ENCODE measurements at places on chromosomes 1 and 21.

DNA sequence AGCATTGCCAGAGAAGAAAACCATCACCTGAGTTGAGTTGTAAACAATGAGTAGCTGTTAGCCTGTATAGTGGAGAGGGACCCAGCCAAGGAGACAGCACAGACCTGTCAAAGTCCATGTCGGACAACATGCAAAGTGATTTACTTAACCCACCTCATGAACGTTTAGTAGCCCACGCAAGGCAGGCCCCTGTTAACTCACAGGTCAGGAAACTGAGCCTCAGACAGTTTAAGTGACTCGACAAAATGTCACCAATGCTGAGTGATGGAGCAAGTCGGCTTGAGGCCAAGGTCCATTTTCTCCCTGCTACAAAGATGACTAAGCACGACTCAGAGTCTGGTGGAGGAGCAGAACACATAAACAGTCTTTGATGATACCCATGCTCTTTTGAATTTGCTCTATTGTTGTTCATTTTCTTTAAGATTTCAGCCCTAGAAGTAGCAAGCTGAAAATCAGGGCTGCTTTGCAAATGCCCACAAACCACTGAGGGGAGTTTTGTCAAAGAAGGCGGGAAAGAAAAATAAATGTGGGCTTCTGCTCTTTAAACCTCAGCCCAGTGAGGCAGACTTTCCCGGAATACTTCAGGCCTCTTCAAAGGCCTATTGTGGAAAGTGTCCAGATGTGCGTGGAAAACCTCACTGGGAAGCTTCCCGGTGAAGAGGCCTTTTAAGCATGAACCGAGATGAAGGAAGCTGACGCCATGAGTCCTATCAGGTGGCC, 83.8 kb upstream of the HOOK1 start:
- DNase-seq, result peak; percentile 72

GRCh38 chr1:154607106-154607608, 829 bp downstream of the ADAR start:
- peak; percentile 40 for DNase-seq

- DNase-seq, result no peak
Observed at GRCh38 chr1:62685431-62685859, 2.7 kb downstream of the DOCK7 start.

DNA sequence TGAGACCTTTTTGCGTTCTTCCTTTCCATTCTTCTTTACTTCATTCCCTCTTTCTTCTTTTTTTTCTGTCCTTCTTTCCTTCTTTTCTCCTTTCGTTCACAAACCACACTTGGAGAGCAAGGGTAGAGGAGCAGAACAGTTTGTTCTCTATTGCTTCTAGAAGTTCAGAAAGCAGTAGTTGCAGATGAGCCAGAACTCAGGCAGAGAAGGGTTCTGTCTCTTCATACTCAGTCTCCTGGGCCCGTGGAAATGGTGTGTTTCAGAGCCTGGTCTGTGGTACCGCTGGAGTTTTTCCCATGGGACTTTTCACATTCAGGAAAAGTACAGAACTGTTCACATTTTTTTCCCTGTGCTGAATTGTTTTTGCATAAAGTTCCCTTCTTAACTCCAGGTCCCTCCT, 87.0 kb downstream of the ATP5PO start:
- DNase-seq, result no peak

GRCh38 chr1:88180449-88181108, 503.5 kb upstream of the PKN2 start:
- peak; percentile 88 for DNase-seq

GRCh38 chr1:28213315-28213714, 19.5 kb downstream of the DNAJC8 start:
- no peak for DNase-seq

DNA sequence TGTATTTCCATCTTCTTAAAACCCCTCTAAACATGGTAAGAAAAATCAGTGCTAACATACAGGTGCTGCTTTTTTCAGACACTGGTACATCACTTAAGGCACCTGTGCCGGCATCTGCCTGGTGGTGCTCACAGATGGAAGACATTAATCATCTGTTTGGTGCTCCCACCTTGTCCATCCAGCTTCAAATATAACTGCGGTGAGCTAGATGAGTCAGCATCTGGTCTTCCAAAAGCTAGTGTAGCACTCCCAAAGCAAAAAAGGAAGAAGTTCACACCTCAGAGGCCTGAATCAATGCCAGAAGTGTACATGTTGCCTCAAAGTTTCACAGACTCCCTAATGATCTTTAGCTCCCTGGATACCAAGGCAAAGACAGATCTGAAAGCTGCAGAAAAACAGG, 44.4 kb downstream of the TM2D1 start:
- DNase-seq, result peak; percentile 11

DNA sequence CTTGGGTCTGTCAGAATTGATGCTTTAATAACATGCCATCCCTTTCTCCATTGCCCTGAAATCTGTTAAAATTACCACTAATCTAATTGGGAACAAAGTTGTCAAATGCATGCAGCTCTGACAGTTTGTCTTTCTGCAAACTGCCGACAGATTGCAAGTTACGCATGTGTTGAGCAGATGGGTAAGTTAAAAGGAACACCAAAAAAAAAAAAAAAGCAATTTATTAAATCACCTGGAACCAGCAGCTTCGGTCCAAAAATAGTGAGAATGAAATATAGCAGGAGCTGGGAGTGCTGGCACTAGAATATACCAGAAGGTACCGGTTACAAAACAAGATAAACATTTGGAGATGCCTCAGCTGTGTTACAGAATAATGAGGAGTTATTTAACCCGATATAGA, 149.6 kb upstream of the C1orf87 start:
- no peak for DNase-seq

DNA sequence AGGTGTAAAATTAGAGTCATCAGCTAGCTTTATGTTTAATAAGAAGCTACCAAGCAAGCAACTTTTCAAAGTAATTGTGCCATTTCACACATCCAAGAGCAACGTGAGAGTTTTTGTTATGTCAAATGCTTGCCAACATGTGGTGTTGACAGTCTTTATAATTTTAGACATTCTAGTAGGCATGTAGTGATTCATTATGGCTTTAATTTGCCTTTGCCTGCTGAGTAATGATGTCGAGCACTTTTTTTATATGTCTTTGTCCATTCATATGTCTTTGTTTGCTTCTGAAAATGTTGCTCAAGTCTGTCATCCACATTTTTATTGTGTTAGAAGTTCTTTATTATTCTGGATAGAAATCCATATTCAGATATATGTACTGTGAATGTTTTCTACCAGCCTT, 21.4 kb upstream of the CHIT1 start:
- DNase-seq, result no peak

- no peak for DNase-seq
Observed at GRCh38 chr1:218531936-218532335, 186.8 kb downstream of the TGFB2 start.

- DNase-seq, result no peak
Observed at GRCh38 chr1:8047112-8047511, 21.0 kb upstream of the ERRFI1 start.

Data from pons (tissue), 1 donor.